ENCODE measurements at places on chromosomes 4 and X. TPM values are rescaled to one million over a fixed set of nuclear protein-coding genes. Genes with fewer than 3 reads are reported as not detected.
A peak's percentile ranks its signal among the peaks of the same experiment; 100 is the strongest.

DNA sequence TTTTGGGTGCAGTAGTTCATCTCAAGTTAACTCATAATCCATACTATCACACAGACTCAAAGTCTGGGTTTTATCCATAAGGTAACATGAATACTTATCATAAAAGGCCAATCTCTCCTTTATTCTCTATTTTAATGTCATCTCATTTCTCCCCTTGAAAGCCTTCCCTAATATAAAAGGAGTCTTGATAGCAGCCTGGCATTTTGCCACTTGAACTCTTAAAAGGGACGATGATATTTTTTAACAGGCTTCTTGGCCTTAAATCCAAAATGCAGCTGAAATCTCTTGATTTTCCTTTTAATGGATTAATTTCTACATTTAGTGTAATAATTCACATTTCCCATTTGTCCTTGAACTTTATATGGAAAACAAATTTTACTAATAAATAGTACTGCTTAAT, 8.4 kb upstream of the JCHAIN start:
- no peak overlapping the region for H3K27ac ChIP-seq
- H3K36me3 ChIP-seq: no peaks in the 10 kb centered on the region
- no peak for DNase-seq
- H3K4me3 ChIP-seq: no peak overlapping the region

The GLRA2 gene
- not detected for total RNA-seq

The NPY2R gene
- not detected for total RNA-seq

- H3K4me1 ChIP-seq: peaks cover 46% of the 10 kb centered on the region
- H3K36me3 ChIP-seq: peaks cover 28% of the 10 kb centered on the region
- peak overlapping the region; percentile 93 for H3K4me3 ChIP-seq
- H3K27me3 ChIP-seq: no peaks in the 10 kb centered on the region
- DNase-seq: no peak
- H3K27ac ChIP-seq: peak overlapping the region; percentile 91
These were observed 899 bp downstream of the LYAR start for GRCh38 chr4:4289055-4289454.

The LRIT3 gene
- 0.08 TPM for total RNA-seq

- H3K4me3 ChIP-seq: no peak overlapping the region
- no peak for DNase-seq
- H3K36me3 ChIP-seq: no peaks in the 10 kb centered on the region
- H3K4me1 ChIP-seq: no peaks in the 10 kb centered on the region
- H3K27me3 ChIP-seq: no peaks in the 10 kb centered on the region
- H3K27ac ChIP-seq: no peak overlapping the region
These were observed 36.0 kb upstream of the NPNT start for GRCh38 chr4:105859233-105859632.

- peaks cover 5% of the 10 kb centered on the region for H3K36me3 ChIP-seq
- no peaks in the 10 kb centered on the region for H3K4me1 ChIP-seq
- DNase-seq: no peak
- no peak overlapping the region for H3K4me3 ChIP-seq
- H3K27ac ChIP-seq: no peak overlapping the region
- H3K27me3 ChIP-seq: no peaks in the 10 kb centered on the region
These were observed 68.6 kb upstream of the MCF2 start for GRCh38 chrX:139776599-139776998.

- H3K27me3 ChIP-seq: no peaks in the 10 kb centered on the region
- no peaks in the 10 kb centered on the region for H3K36me3 ChIP-seq
- H3K4me3 ChIP-seq: no peak overlapping the region
- DNase-seq: no peak
- H3K27ac ChIP-seq: no peak overlapping the region
These were observed 106.4 kb downstream of the RAPGEF2 start for GRCh38 chr4:159209249-159209648.

The TMEM271 gene
- not detected for total RNA-seq
